ENCODE measurements at places on chromosomes 11 and 22.

GRCh38 chr11:114060392-114061047 is 1.0 kb downstream of the ZBTB16 start:
- DNase-seq = no peak

DNA sequence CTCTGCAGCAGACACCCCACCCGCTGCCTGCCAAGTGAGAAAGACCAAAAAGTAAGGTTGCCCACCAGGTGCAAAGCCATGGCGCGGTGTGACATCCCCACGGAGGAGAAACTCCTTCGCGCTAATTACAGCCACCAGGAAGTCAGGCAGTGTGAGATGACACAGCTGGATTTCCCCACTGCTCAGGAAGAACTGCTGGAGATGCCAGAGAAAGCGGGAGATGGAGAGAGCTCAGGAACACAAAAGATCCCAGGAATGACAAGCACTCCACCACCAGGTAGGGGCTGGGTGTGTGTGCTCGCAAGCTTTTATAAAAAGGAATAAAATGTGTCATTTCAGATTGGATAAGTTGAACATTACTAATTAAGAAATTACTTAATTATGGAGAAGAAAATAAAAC is 292.7 kb downstream of the OPCML start:
- no peak for DNase-seq

DNA sequence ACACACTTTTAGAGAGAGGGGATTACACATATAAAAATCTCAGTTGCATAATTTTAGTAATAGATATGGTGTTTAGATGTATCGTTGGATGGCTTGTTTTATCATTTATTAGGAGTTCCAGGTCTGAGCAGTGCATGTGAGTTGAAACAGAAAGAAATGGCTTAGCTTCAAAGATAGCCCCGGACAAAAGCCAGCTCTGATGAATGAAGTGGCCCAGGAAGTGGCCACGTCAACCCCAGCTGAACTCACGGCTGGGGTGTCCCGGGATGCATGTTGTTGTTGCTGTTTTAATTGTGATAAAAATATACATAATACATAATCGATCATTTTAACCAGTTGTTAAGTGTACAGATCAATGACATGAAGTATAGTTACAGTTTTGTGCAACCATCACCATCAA is 1513.6 kb downstream of the BRD1 start:
- no peak for DNase-seq

DNA sequence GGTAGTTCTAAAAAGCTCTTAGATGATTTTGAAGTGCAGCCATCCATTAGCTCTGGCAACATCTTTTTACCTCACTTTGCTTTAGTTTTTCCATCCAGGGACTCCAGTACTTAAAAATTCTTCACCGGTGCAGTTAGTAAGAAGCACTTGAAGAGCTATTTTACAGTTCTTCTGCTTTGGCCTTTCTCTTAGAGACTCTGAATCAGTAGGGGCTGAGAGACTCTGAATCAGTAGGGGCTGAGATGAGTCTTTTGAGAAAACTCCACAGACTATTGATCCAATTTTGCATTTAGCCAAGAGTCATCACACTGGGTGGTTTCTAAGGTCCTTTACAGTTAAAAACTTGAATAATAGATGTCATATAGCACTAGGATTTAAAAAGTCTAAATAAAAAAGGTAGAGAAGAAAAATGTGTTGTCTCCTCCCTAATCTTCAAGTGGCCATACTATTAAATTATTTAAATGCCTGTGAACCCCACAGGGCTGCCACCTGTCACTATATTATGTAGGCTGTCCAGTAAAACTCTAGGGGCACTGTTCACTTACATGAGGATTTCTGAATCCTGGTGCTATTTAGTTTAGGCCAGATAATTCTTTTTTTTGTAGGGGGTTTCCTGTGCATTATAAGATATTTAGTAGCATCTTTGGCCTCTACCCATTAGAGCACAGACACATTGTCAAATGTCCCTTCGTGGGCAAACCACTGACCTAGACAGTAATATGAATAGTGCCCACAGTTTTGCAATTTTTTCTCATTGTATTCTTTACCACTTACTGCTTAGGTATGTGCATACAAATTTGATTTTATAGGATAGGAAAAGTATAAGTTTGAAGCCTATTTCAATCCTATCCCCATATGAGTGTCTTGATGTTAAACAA is 26.3 kb upstream of the HIKESHI start:
- no peak for DNase-seq

Measured in NCI-H1048 (cell line).